Memory B cell (primary cell): ENCODE measurements at places on chromosomes 7 and 10.

GRCh38 chr7:71148098-71148497, 16.2 kb downstream of the GALNT17 start:
- DNase-seq = no peak

DNA sequence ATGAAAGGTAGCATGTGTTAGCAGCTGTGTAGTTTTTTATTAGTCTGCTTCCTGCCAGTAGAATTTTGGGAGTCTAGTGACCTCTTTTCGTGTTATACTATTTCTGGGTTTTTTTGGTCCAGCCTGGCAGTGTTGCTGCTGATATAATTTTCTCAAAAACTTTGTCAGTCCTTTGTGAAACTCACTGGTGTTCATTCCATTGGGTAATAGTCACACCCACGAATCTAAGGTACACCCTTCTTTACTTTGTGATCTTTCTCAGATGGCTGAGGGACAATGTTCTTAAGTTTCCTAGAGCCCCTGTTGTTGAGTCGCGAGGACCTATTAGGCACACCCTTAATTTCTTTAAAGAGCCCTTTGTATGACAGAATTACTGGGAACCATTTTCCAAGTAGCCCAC, 52.3 kb downstream of the TPST1 start:
- DNase-seq = no peak

DNA sequence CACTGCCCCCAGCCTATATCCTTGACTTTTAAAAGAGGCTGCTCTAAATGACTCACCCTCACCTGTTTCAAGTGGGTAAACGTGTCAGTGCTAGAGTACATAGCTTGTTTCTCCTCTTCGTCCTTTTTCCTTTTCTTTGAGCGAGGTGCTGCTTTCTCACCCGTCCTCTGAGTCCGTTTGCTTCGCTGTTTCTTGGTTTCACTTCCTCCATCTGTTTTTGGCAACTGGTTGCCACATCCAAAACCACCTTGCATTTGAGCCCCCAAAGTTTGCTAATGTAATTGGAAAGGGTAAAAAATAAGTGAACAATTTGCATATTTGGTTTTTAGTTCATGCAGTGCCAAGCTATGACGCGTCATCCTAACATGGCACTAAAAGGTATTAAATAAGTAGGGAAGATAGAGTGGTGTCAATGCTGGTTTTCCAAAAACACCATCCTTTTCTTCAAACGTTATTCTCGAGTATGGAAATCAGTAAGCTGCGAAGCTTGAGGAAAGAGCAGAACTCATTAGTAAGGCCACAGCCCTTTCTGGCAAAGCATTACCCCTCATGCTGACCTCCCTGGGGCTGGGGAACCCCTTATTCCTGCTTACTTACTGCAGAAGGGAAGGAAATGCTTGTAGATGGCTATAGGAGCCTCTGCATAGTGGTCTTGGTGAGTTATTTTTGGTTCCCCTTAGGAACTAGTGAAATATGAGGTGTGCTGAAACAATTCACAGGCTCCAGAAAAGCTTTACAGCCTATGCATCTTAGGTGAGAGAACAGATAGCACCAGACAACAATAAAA, 133.5 kb downstream of the GALNT11 start:
- peak; percentile 43 for DNase-seq

GRCh38 chr10:101840102-101840684, 3.4 kb downstream of the KCNIP2 start:
- no peak for DNase-seq

DNA sequence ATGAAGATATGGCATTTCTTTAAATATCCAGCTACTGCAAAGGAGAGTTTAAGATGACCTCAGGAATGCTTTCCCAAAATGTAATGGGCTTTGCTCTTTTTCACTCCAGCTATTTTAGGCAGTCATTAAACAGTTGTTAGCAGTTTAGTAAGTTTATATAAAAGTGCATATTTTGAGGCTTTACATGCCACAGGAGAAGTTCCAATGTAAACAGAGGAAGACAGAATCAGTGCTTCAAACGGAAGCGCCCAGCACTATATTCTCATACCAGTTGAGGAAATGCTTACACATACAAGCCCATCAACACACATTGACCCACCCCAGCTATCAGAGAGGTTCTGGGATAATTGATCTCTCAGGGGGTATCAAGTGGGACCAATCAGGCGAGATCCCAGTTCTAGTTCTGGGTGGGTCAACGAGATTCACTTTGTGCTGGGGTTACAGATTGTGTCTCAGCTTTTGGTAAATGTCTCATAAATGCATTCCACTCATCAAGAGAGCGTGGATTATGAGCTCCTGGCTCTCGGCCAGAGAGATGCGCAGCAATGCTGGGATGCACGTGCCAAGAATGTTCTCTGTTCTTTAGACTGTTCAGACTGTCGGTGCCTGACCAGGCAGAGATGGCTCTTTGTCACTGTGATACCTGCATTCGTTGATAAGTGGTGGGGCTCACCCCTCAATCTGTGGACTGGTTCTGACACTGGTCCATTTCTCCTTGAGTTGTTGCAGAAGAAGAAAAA, 55.0 kb downstream of the CACNB2 start:
- DNase-seq = no peak

- DNase-seq = no peak
Measured at GRCh38 chr7:132655131-132655727, 79.0 kb upstream of the PLXNA4 start.

- DNase-seq = no peak
Measured at GRCh38 chr10:33422471-33423153, 88.1 kb upstream of the NRP1 start.

- no peak for DNase-seq
Measured at GRCh38 chr10:131723297-131724168, 177.3 kb upstream of the PPP2R2D start.

GRCh38 chr10:14332903-14333302, 2.2 kb upstream of the FRMD4A start:
- DNase-seq = no peak

DNA sequence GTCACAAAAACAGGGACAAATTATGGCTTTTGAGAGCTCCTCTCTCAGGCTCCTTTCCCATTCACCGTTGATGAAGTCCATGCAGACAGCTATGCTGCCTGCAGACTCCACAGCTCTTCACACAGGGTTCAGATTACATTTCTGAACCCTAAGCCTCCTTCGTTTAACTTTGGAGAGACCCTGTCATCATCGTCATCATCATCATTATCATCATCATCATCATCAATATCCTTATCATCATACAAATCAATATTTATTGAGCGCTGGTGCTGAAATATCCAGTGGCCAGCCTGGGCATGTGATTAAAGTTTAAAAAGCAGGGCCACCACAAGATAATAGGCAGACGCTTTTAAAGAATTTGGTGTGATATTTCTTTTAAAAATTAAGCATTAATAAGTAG, 66.6 kb downstream of the FRMPD2 start:
- no peak for DNase-seq

DNA sequence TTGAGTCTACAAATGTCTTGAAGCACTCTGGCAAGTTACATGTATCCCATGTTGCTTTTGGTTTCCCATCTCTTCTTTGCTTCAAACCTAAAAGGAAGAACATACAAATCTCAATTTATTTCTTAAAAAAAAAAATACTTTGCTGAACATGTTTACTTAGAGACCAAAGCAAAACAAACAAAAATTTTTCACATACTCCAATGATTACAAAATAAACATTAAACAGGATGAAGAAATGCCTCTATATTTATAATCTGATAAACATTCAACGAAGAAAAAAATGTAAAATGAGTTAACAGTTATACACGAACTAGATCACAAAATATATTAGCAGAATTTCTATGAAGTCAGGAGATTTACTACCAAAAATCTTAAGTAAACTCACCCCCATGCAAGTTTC, 31.3 kb downstream of the FAM204A start:
- DNase-seq = no peak

DNA sequence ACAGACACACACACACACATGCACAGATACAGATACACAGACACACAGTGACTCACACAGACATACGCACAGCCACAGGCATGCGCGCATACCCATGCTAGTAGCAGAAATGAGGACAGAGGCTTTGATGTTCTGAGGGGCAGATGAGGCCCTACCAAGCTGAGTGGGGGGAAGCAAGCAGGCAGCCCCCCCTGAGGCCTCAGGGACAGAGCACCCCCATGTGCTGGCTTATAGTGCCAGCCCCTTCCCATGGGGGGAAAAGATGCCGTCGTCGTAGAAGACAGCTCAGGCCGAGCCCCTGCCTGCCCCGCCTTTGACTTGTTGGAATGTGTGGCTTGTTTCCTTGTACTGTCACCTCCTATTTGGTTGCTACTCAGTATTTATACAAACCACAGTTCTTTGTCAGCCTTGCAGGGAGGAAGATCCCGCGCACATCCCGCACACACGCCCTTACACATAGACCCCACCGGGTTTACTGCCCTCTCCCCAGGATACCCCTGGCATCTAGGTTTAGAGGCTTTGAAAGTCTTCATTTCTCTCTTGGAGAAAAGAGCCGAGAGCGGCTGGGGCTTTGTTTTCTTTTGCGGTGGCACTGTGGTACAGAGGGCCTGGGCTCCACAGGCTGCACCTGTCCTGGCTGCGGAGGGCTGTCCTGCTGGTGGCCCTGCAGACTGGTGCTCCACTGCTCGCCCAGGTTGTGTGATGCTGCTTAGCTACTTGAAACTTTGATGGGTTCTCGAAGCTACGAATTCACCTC, 112.5 kb downstream of the DOCK1 start:
- no peak for DNase-seq

DNA sequence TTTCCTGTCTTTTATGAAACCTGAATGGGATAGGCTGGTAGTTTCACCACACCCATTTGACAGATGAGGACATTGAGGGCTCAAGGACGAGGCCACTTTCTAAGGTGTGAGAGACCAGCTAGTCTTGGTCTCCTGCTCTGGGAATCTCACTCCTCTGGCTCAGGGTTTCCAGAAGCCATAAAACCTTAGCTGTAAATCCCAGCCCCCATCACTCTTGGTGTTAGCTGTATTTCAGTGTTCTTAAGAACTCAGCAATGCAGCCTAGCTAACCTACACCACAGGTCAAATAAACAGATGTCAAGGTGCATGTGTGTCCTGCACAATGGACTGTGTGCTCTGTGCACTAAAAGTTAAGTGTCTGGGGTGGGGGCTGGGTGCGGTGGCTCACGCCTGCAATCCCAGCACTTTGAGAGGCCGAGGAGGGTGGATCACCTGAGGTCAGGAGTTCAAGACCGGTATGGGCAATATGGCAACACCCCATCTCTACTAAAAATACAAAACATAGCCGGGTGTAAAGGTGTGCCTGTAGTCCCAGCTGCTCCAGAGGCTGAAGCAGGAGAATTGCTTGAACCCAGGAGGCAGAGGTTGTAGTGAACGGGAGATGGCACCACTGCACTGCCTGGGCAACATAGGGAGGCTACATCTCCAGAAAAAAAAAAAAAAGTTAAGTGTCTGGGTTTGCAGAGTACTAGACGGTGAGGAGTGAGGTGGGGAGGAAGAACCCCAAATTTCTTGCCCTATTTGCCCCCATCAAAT, 567 bp upstream of the EPO start:
- DNase-seq = no peak

DNA sequence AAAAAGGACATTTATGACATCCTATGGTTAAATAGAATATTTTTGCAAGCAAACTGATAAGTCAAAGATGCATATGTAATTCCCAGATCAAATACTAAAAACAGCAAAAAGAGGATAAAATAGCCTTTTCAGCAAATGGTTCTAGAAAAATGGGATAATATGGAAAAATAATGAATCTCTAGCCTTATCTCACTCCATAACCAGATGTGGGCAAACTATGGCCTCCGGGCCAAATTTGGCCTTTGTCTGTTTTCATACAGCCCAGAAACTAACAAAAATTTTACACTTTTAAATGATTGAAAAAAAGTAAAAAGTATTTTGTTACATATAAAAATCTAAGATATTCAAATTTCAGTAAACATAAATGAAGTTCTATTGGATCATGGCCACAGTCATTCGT, 215.4 kb upstream of the PRSS1 start:
- DNase-seq = no peak

DNA sequence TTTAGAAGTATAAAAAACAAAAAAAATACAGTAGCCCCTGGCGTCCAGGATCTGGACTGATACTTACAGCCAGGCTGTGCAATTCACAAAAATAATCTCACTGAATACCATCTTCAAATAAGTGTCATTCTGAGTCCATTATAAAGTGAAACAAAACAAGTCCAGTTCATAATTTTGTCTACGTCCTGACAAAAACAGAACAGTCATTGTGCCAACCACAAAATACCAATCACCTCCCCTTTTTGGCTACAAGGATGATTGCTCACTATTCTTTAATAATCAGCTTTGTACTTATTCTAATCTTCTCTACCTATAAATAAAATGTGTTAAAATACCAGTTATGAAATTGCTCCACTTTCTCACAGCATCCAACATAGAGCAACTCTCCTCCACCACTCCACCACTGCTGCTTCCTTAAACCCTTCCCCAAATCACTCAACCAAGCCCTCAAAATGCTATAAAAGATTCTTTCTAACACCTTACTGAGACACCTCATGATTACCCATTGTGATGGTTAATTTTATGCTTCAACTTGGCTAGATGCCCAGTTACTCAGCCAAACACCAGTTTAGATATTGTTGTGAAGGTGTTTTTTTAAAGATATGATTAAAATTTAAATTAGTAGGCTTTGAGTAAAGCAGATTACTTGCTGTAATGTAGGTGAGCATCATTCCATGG, 479.8 kb upstream of the SEMA3A start:
- no peak for DNase-seq

DNA sequence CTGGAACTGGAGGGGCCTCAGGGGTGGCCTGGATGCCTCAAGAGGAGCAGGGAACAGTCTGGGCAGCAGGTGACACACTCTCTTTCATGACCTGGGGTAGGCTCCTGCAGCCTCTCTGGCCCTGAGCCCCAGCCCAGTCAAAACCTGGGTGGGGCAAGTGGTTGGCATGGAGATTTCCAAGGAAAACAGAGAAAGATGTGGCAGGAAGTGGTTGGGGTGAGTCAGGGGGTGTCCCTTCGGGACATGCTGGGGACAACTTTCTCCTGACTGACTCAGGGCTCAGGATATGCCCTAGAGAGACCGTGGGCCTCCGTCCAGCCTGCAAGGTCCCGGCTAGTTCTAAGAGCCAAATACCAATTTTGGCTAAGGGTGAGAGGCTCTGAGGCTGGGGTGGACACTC, 2.9 kb downstream of the AQP1 start:
- DNase-seq = no peak

DNA sequence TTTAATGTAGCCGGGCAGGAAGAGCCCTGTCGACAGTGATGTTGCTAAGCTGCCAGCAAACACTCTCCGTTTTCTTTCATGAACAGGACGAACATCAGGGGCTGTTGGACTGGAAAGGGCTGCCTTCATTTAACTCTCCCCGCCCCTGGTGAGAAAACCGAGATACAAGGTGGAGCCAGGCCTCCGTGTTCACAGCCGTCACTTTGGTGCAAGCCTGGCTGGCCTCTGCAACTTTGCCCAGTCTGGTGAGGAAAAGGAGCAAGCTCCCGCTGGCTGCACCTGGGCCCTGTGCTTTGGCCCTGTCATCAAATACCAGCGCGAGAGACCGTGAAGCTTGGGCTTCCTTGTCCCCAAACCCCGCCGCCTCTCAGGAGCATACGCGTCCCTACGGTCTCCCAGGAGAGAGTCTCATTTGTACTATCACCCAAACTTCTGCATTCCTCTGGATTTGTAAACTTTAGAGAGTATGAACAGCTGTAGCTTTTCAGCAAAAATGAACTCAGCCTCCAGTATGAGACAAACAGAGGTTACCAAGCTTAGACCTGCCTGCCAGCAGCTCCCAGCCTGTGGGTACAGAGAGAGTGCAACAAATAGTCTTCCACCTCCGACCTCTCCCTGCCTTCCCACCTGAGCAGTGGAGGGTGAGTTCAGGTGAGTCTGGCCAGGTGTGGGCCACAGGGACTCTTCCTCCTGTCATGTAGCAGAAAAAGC, 445.3 kb upstream of the MGMT start:
- DNase-seq = no peak

- DNase-seq = no peak
Measured at GRCh38 chr7:100208911-100209408, 10.8 kb upstream of the PVRIG start.
